ENCODE measurements at places on chromosomes 12 and 14.
A peak's percentile ranks its signal among the peaks of the same experiment; 100 is the strongest.

GRCh38 chr14:42011221-42011620, 404.5 kb downstream of the LRFN5 start:
- DNase-seq: no peak

DNA sequence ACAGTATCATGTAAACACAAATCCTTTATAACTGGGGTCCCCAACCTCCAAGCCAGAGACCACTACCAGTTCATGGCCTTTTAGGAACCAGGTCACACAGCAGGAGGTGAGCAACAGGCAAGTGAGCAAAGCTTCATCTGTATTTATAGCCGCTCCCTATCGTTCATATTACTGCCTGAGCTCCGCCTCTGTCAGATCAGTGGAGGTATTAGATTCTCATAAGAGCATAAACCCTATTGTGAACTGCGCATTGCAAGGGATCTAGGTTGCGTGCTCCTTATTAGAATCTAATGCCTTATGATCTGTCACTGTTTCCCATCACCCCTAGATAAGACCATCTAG, 49.9 kb downstream of the LRP6 start:
- DNase-seq: no peak

GRCh38 chr12:53198486-53199110, 8.5 kb downstream of the ITGB7 start:
- DNase-seq: no peak

DNA sequence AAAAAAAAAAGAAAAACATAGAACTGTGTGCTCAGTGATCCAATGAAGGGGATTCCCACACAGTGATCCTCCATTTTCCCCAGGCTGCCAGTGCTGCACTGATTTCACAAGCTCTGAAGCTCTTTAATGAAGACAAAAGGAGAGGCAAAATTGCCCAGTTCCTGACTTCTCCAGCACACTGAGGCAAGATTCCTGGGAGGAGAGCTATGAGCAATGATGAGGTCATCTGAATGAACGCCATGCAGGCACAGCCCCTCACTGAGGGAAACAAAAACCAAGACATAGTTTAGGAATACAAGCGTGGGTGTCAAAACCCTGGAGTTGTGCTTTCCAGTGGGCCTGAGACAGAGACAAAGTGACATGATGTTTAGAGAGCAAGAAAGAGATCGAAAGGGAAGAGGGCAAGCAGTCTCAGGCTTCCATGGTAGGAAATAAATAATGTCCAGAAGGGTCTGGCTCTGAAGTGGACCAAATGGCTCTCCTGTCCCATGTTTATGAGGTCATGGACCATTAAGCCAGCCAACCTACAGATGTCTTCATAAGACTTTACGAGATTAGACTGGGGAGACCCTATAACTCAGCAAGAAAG, 40.9 kb upstream of the SMUG1 start:
- no peak for DNase-seq

- no peak for DNase-seq
These were observed 20.7 kb upstream of the UNC79 start for GRCh38 chr14:93410021-93410420.

DNA sequence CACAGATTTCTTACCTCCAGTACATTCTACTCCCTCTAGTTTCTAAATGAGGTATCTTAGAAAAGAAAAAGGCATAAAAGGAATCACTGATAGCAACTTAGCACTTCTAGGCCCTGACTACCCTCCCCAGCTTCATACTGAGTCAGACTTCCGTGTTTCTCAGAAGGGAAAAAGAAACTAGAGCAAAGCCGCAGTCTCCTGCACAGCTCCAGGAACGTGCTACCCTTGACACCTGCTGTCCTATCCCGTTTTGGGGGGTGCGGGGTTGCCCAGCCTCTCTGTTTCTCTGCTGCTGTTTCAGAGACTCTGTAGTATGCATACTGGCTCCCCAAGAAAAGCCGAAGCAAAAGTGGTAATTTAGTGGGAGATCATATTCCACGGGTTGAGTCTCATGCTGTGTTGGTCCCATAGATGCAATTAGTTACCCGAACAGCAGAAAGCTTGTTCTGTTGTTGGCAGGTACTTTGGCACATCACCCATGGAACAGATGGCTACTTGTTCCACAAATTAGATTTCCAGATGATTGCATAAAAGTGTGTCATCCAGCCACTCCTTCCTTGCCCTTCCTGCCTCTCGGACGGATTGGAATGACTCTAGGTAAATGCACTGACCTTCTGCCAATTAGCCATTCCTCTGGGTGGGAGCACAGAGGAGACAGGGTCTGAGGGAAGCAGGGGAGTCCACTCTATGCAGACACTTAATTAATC, 438.1 kb downstream of the FUT8 start:
- DNase-seq: no peak

GRCh38 chr12:72872996-72873395, 600.8 kb downstream of the TRHDE start:
- peak; percentile 28 for DNase-seq

DNA sequence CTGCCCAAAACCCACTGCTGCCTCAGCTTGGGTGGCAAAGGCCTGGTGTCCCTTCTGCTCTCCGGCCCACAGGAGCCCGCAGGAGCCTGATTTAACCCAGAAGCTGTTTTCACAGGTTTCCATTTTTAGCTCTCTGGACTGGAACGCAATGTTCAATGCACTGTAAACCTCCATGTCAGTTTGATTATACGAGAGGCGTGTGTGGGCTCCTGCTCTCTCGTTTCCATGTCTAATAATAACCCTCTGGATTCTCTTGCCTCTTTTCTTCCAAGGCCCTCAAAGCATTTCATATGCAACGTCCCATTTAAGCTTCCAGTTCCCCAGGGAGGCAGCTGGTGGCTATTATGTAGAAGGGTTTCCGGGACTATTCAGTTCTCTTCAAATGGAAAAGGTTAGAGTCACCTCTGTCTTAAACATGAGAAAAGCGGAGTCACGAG, 161.1 kb downstream of the SUDS3 start:
- DNase-seq: no peak

- DNase-seq: no peak
These were observed 67.7 kb downstream of the EPS8 start for GRCh38 chr12:15721316-15722115.

DNA sequence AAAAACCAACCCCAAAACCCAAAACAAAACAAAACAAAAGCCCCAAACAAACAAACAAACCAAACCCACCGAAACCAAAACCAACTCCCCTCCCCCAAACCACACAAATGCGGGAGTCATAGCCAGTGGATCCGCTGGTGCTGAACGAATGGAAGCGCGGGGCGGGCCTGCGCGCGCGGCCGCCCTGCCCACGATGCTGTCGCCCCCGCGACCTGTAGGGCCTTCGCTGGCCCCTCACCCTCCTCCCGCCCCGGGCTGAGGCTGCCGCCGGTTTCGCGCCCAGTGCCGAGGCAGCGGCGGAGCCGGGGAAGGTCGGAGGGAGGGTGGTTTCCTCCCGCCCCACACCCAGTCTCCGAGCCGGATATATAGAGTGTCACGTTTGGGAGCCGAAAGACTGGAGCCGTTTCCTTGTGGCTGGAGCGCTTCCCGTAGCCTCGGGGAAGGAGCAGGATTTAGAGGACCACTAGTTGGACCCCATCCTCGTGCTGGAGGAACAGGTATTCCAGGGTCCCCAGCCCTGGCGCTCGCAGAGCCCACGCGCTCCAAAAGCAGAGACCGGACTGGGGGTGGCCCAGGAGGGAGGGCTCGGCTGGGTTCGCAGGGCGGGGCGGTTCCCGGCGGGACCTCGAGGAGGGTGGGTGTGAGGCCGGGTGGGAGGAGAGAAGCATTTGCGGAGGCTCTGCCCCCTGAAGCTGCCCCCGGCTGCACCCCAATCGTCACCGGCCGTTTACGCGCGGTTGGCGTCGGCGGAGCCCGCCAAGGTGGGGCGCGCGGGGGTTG, at the start of gene FAR2:
TSS of gene FAR2 (plus strand) at position 368 of the 780 bp plus-strand sequence. CDS start 121,172 bp downstream, outside the sequence.
- DNase-seq: no peak

GRCh38 chr14:56205881-56206280, 87.7 kb downstream of the PELI2 start:
- DNase-seq: no peak

DNA sequence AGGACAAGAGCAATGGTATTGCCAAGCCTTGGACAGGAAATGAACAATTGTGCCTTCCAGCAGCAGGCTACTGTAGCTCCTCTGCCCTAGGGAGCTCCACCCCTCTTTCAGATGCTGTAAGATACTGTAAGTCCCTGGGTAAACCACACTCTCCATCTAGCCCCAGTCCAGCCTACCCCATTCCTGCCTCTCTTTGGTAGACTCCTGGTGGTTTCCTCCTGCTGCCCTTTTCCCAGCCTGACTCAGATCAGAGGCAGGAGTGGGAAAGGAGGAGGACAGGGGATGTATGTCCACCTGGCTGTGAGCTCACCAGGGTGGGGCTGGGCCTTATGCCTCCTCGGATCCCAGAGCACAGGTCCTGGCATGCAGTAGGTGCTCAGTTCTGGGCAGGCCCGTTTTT, 174.6 kb downstream of the ESRRB start:
- DNase-seq: no peak

Data from NCI-H748 treated with DMSO at 0.1 percent for 48 hours (cell line).